ENCODE measurements at places on chromosomes 16 and 17.

DNA sequence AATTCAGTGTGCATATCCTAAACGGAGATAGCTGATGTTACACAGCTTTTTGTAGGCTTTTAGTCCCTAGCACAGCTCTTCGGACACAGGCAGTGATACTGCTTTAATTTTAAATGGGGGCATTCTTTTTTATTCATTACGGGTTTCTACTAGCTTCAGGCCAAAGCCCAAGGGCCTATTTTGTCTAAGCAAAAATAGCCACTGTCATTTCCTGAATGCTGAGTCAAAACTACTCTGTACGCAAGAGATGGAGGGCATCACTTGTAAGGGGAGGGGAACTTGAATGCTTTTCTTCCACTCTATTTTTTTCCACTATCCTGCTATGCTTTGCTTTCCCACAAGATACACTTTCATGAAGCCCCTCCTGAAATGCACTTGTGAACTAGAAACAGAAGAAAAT, 360.7 kb downstream of the PMP22 start:
- DNase-seq, result no peak

DNA sequence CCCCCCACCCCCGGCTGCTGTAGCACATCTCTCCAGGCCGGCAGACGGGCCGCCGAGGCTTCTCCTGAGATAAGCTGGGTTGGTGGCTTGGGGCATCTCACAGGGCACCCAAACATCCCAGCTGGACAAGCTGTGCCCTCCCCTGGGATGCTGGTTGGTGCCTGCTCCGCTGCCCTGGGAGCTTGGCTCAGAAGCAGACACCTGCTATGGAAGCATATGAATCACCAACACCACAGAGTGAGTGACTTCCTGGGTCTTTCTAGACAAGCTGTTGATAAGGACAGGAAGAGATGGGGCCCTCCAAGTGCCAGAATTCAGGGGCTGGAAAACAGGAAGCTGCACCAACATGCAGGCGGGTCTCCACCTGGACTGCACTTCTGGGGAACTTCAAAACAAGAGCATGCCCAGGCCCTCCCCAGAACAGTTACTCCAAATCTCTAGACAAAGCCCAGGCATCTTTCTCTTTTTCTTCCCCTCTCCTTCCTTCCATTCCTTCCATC, 13.7 kb downstream of the C16orf95 start:
- no peak for DNase-seq

DNA sequence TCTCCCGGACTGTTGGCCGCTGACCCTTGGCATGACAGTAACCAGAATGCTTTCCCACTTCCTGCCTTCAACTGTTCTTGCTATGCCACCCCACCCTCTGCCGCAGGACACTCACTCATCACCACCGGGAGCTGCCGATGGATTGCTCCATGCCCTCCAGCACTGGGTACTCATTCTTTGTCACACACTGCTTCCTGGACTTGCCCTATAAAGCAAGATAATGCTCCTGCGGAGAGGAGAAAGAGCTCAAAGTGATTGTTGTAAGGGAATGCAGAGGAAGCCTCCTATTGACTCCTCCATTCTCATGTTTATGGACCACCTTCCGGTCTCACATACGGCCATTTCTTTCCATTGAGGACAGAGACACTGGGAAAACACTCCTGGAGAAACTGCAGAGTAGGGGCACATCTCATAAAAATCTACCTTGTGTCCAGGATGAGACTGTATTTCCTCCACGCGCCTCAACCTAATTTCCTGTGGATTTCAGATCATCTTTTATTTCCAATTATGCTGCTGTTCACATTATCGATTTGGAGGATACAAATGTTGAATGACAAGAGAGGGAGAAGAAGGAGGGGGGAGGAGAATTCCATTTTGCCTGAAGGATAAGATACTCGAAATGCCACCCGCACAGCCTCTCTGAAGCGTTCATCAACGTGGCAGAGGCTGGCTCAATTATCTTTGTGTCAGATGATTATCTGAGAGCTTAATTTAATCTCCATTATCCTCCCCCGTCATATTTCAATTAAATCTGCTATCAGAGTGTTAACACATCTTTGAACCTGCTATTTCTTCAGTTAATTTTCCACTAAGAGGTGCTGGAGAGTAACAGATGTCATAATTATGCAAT, 486.1 kb upstream of the SALL1 start:
- no peak for DNase-seq

GRCh38 chr17:38710604-38710962, 5.5 kb downstream of the MLLT6 start:
- DNase-seq, result no peak

DNA sequence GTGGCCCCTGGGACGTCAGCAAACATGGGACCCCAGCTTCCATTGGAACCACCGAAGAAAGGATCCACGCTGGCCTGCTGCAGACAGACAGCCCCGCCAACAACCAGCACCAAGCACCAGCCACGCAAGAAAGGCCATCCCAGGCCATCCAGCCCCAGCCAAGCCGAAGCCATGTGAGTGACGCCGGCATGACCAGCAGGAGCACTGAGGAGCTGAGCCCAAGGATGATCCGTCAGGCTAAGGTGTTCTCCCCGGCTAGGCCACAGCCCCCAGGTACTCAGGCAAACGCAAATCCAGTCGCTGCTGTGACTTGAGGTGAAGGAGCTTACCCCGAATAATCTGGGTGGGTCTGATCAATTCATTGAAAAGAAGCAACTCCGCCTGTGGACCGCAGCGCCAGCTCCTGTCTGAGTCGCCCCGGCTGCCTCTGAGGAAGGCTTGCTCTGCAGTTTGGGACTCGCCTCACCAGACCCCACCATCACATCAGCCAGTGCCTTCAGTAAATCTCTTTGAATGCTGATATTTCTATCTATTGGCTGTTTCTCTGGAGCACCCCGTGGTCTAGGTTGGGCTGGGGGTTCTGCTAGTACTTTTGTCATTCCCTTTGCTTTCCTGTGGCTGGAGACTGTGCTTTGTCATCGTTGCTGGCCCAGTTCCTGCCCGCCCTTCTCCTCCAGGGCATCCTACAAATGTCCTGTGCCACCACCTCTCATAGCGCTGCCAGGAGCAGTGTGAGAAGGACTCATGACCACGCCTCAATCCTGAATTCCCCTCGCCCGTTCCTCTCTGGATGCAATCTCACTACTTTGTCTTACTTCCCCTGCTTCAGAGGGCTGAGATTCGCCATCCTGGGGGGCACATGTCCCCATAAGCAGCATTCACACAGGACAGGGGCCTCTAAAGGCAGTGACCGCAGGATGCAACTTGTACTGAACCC, 8.1 kb upstream of the CBX2 start:
- DNase-seq, result no peak

DNA sequence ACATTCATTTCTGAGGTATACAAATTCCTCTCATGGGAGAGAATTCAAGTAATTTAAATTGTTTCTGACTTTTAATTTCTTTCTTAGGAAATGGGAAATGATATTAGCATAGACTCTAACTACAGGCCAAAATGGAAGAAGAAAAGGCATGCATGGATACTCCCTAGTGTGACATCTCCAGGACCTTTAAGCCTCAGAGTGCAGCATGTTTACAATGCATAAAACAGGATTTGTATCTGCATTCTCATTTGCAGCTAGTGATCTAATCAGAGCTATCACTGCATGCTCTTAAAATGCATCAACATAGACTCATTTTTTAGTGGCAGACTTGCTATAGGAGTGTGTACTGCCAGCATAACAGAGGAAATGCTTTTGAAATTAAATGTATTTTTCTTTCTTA, 224.6 kb upstream of the GOT2 start:
- DNase-seq, result no peak

GRCh38 chr17:82195675-82196672, 16.7 kb downstream of the CCDC57 start:
- no peak for DNase-seq

GRCh38 chr16:15857724-15858560, 1.1 kb upstream of the MYH11 start:
- peak; percentile 81 for DNase-seq

DNA sequence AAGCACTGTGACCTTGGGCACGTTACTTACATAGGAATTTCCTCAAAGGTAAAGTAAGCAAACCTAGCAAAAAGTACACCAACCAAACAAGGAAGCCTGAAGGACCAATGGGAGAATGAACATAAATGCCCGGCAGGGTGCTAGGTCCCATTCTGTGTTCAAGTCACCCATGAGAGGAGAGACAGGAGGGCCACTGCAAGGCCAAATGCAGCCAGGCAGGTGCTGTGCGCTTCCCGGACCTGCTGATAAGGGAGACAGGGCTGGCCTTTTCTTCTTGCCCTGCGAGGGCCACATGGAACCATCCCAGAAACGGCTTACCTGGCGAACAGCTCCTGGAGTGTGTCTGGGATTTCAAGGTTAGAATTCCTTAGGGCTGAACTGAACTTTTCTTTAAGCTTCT, 69.0 kb downstream of the GTF3C1 start:
- DNase-seq, result no peak

- DNase-seq, result no peak
Observed at GRCh38 chr16:8070506-8070905, 519.8 kb downstream of the TMEM114 start.

GRCh38 chr17:20053361-20053964, 44.3 kb downstream of the SPECC1 start:
- DNase-seq, result no peak

GRCh38 chr17:61477204-61477834, 25.1 kb downstream of the TBX4 start:
- no peak for DNase-seq

DNA sequence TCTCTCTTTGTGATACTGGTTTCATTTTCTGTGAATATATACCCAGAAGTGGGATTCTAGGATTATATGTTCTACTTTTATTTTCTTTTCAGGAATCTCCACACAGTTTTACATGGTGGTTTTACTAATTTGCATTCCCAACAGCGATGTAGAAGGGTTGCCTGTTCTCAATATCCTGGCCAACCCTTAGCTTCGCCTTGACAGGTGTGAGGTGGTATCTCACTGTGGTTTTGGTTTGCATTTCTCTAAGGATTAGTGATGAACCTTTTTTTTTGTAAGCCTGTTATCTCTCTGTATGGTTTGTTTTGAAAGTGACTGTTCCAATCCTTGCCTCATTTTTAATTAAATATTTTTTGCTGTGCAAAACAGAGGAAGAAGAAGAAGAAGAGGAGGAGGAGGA, 937.7 kb downstream of the CDH8 start:
- DNase-seq, result peak; percentile 5

GRCh38 chr17:39700148-39700987, 504 bp downstream of the ERBB2 start:
- peak; percentile 65 for DNase-seq

DNA sequence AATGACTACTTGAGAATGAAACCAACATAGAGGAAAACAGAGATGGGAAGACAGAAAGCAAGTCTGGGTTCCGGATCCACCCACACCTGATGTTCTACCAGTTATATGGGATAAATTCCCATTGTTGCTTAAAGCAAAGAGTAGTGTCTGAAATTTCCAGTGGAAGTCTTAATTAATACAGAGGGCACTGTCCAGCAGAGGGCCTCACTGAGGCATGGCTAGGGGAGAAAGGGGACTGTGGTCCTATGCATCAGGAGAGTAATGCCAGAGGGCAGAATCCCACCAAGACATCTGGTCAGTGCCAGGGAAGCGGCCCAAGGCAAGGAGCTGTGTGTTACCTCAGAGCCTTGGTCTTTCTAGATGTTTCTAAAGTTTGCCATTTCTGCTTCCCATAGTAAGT, 7.5 kb upstream of the UMOD start:
- no peak for DNase-seq

DNA sequence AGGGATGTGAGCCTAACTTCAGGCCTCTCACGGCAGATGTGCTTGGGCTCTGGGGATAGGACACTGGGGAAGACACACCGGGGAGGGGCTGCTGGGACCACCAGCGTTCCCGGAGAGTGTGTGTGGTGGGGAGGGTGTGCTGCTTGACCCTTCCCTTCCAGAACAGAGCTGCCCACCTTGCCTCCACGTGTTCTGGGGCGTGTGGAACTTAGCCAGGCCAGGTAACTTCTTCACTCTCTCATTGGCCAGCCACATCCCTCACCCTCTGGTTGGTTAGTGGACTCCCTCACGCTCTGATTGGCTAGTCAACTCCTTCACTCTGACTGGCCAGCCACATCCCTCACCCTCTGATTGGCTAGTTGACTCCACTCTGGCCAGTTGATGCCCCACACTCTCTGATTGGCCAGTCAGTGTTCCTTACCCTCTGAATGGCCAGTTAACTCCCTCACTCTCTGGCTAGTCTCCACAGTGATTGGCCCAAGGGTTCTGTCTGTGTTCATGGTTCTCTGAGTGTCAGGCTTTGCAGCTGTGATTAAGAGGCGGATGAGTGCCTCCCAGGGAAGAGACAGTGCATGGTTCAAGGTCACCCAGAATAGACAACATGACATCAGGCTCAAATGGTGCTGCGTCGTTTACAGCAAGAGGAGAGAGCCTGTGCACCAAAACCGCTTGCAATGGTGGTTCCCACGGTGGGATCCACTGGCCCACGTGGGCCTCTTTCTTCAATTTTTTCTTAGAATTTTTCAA, 10.0 kb downstream of the TMEM235 start:
- DNase-seq, result peak; percentile 31

DNA sequence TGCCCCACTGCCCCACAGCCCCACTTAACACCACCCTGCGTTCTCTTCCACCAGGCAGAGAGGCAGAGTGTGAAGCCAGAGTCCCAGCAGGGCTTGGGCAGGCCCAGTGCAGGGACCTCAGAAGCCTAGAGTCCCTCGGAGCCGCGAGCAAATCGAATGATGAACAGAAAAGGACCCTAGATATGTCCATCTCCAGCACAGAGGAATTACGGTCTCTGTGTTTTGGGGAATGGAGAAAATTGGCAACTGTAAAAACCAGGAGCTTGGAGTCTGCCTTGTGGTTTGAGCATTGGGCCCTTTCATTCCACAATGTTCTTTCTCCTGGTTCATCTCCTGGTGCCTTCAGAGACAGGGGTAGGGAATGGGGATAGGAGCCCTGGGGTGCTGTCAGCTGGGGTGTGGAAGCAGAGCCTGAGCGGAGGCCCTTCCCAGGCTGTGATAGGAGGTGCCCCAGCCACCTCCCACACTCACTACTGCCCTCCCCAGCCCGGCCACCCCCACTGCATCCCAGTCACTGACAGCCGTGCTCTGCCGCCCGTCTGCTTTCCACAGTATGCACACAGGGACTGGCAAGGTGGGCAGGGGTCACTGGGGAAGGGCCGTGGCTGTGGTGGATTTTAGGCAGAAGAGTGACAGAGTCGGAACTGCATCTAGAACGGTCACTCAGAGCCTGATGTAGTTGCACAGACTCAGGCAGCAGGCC, 26.7 kb downstream of the TBX4 start:
- no peak for DNase-seq

DNA sequence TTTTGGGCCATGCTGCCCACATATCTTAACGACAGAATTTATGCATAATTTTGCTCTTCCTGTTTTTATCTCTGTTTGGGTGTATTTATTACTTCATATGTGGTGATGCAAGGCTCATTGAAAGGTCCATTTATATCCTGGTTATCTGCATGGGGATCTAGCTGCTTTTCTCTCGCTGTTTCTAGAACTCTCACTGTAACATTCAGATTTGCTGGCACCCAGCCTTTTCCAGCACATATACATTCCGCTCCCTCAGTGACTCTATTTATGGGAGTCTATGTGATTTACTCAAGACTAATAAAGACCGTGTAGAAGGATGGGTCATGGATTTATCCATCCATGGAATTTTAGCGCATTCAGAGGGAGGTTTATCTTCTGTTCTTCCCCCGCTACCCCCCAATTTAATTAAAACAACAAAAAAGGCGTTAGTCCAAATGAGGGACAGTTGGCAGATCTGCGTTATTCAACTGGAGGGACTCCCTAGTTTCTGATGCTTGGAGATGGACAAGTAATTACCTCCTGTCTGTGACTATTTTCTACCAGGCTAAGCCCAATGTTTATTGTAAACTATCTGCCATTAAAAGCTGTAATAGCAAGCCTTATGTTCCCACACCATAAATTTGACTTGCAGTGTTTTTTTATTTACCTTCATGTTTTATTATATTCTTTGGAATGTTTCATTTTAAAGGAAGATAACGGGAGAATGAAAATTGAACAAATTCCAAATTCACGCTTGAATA, 19.8 kb upstream of the MARCHF10 start:
- DNase-seq, result peak; percentile 31

Measured in astrocyte of the hippocampus (primary cell).